Hypothalamus (tissue), 51 donors: ENCODE measurements at places on chromosomes 4 and X.
A peak's percentile ranks its signal among the peaks of the same experiment; 100 is the strongest.

- no peak for DNase-seq
Measured at GRCh38 chr4:149790172-149790907, 25.3 kb downstream of the IQCM start.

DNA sequence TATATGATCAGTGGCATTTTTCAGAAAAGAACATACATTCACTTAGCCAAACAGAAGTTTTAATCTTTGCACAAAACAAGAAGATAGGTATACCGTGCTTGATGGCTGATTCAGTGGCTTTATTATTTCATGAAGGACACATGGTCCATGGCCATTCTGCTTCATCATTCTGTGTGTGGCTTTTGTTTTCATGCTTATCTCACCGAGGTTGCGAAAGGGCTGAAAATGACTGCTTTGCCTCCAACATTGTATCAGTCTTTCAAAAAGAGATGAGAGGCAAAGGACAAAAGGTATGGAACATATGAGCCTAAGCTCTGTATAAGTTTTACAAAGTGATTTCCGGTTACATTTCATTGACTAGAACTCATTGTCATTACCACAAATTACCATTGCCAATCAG, 541.1 kb downstream of the RAB28 start:
- no peak for DNase-seq

GRCh38 chr4:6768539-6768905, 14.0 kb upstream of the KIAA0232 start:
- no peak for DNase-seq

GRCh38 chr4:180060159-180060889, 2182.9 kb upstream of the TENM3 start:
- no peak for DNase-seq

GRCh38 chr4:8211251-8211650, 12.2 kb downstream of the SH3TC1 start:
- DNase-seq, result no peak

DNA sequence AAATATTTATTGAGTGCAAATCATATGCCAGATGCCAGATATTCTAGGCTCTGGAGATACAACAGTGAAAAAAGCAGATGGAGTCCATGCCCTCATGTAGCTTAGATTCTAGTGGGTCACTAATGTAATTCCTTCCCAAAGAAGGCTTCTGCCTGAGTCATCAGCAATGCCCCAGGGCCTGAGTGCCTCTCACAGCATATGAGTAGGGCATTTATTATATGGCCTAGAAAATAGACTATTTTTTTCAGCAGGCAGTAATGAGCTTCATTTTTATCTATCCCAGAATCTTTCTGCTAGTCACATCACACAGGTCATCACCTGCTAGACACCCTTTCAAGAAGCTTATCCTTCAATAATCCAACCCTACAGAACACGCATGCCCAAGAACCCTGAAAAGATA, 22.3 kb downstream of the TMEM31 start:
- DNase-seq, result no peak

- no peak for DNase-seq
Measured at GRCh38 chr4:102612824-102613366, 111.7 kb downstream of the NFKB1 start.

DNA sequence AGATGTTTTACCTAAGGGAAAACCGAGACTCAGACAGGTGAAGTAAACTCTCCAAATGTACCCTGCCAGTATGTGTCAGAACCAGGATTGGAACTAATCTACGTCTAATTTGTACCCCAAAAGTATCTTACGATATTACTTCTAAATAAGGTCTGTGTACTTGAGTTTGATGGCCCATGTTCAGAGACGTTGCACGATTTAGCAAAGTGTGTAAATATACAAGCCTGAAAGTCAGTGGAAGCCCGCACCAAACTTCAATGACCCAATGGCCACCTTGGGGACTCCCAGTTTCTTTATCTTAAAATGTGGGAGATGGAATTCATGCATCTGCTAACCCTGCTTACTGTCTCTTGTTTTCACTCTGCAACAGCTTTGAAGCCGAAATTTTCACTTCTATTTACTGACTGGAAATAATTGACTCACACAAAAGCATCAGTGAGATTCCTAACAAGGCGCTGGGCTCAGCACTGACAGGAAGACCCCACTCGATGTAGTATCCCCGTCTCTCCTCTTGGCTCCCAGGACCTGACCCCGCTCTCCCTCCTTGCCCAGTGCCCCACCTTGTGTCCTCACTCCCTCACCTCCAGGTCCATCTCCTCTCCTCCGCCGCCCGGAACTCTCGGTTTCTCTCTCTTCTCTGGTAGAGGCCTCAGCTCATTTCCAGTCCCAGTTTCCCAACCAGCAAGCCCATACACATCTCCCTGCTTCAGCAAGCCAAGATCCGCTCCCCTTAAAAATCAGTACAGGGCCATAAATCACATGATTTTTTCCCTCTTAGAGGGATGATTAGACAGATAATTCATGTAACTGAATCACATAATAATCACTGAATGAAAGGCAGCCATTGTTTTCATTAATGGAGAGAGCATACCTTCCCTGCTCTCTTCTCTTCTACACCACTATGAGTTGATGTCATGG, 42.8 kb downstream of the ENPP6 start:
- DNase-seq, result no peak

GRCh38 chrX:71976753-71977152, 66.1 kb downstream of the NHSL2 start:
- DNase-seq, result no peak

DNA sequence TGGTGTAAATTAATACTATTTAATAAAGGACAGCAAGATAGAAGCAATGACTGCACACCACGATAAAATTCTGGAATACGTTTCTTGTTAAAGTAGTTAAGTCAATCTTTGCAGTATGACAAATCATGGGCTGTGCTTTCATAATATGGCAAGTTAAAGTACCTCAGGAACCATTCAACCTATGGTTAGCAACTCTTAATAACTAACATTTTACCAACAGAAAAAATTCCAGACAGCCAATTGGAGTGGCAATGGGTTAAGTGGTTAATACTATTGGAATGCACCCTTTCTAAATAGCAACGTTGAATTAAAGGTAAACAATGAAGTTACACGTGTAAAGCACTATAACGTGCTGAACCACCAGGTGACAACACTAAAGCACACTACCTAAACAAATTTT, 72.4 kb upstream of the ZCCHC13 start:
- no peak for DNase-seq

DNA sequence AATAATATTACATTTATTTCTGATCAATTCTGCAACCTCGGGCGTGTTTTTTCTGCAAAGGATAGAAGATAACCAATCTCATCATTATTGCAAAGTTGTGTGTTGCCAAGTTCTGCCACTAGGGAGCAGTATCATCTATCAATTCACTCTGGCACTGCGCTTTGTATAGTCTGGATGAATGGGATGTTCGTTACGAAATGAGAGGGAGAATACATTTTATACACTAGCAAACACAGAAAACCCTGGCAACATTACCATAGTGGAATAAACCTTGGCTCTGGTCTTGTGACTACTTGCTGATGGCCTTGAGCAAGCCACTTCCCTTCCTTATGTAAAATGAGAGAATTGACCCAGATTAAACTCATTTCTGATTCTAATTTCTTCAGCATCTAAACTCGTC, 97.5 kb upstream of the ZNF518B start:
- peak; percentile 16 for DNase-seq

GRCh38 chr4:54575919-54576318, 81.8 kb upstream of the KIT start:
- DNase-seq, result no peak

- no peak for DNase-seq
Measured at GRCh38 chrX:154049209-154050112, 29.8 kb upstream of the IRAK1 start.

DNA sequence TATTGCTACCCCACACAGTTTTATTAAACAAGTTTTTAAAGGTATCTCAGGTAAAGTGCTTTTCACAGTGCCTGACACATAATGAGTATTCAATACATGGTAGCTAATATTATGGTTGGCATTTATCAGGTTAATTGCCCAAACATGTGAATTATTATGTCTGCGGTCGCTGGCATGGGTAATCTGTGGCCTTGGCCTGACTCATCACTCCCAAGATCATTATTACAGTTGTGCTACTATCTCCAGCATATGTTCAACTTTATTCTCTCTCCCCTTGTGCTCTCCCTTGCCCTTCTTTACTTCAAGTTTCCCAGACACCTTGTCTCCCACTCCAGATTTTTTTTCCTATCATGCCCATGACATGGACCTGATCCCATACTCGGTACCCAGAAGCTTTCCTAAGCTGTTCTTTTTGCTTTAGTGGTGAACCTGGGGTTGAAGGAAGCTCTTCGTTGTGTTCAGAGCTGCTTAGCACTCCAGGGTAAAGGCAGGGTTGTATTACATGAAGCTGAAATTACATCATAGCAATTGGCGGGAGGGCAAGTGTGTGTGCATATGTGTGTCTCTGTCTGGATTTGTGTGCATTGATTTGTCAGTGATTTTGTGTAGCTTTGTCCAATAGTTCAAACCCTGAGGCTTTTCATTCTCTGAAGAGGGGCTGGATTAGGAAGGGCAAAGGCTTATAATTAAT, 176.5 kb upstream of the NRK start:
- DNase-seq, result no peak

GRCh38 chrX:118215346-118215745, 98.7 kb upstream of the KLHL13 start:
- no peak for DNase-seq

DNA sequence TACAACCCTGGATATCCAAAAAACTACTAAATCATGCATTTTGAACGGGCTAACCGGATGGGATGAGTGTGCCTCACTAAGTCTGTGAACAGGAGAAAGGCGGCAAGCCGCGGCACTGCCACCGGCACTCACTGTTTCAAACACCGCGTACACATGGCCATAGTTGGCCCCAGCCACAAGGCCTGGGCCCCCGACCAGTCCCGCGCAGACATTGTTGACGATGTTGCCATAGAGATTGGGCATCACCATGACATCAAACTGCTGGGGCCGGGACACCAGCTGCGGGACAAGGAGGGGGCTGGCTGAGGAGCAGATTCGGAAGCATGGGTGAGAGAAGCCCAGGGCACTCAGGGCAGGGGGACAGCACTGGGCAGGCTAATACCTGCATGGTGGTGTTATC, 5.8 kb downstream of the SRPK3 start:
- no peak for DNase-seq

DNA sequence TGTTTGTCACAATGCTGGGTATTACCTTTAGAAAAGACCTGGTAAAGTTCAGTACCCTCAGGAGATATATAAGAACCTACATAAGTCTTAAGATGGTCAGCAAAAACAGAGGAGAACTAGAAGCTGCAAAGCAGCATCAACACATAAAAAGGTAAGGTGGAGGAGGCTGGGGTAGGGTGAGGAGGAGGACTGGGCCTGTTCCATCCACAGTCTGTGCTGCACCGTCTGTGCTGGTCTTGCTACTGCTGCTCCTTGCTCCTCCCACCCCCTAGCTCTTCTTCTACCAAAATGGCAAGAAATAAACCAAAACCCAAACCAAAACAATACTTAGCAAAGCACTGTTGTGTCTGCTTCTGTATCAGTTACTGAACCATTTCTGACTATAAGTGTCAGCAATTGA, 102.2 kb downstream of the CDS1 start:
- no peak for DNase-seq

- no peak for DNase-seq
Measured at GRCh38 chr4:141301216-141301615, 80.5 kb downstream of the ZNF330 start.
